ENCODE measurements at places on chromosomes 1 and 21. TPM values are rescaled to one million over a fixed set of nuclear protein-coding genes. Genes with fewer than 3 reads are reported as not detected.

ZNF669 gene
- total RNA-seq: 2.6 TPM

PRKAA2 gene
- total RNA-seq: 0.44 TPM

GRCh38 chr1:156431769-156432668 is 63.0 kb downstream of the RHBG start:
- ATAC-seq: no peak

DNA sequence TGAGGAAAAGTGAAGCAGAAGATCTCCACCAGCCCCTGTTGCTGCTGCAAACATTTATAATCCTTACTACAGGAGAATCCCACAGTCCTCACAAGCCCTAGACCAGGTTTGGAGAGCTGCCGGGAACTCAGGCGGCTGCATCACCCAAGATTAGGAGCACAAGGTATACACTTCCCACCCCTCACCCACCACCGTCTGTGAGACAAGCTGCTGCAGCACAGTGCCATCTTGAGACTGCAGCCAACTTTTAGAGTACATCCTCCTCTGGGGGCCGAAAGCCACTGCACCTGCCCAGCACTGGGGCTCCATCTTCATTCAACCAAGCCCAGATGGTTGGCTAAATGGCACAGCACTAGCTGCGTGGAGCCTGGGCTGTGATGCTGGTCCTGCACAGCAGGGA is 13.8 kb downstream of the OLFML3 start:
- ATAC-seq: no peak

DNA sequence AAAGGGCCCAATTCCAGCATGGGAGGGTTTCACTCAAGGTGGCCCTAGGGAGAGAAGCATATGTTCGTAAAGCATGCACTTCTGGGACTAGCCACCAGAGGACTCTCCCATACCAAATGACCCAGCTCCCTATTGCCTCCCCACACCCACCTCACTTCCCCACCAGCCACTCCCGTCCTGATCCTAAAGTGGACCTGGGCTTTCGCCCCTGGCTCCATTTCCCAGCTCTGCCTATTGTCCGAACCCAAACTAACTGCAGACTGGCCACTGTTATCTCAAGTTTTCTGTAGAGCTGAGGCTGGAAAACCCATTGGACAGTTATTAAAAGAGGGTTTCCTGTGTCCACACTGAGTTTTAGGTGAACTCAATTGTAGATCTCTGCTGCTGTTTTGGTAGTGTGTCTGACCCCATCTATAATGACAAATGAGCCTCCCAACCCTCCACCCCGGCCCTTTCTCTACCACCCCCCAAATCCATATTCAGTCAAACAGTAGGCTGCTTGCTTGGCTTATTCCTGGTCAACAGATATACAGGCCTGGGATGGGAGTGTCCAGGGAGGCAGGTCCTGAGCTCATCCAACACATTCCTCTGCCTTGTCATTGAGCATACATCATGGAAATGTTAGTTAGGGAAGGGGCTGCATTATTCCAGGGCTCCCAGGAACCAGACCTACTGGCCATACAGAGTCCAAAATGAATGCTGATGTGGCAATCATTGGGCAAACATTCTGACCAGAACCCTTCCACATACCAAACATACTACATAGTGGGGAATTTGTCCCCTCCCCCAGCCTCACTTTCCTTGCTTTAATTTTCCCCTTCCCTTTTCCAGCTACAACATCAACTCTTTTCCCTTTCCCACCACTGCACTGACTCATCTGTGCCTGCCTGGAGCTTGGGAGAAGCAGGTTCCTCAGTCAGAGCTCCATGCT is 59.2 kb downstream of the ABCA4 start:
- ATAC-seq: peak; percentile 80

DNA sequence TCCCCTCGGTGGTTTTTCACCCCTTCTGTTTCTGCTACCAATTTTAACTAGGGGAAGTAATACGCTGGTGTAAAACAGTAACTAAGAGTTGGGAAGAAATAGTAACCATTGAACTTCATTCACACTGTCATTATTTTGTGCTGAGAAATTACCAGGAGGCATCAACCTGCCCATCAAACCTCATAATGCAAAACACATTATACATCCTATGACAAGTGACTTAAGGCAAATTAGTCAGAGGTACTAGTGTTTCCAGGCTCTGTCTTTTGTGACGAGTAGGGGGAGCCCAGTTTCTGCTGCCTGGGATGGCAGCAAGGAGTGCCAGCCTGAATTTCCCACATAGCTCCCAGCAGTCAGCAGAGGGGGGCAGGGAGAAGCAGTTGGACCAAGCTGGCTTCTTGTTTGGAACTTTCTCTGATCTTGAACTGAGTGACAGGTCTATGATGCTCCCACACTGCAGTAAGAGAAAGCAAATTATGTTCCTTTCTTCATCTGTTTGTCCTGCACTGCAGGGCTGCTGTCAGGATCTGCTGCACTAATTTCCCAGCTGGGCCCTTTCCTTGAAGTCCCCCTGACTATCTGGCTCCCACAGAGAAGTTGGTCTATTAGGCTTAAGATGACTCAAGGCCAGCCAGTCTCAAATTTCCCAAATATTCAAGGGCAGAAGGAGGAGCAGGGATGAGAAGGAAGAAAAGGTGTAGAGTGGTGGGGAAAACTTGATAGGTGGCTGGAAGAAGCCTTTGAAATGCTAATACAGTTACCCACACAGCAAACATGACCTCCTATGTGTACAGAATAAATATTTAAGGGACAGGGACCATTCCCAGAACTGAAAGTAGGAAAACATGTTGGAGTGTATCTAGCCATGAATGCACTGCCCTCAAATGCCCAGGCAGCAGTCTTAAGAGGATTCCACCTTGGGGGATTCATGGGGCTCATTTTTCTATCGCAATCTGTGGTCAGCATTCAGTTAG is 322.8 kb downstream of the SEC16B start:
- ATAC-seq: no peak

DNA sequence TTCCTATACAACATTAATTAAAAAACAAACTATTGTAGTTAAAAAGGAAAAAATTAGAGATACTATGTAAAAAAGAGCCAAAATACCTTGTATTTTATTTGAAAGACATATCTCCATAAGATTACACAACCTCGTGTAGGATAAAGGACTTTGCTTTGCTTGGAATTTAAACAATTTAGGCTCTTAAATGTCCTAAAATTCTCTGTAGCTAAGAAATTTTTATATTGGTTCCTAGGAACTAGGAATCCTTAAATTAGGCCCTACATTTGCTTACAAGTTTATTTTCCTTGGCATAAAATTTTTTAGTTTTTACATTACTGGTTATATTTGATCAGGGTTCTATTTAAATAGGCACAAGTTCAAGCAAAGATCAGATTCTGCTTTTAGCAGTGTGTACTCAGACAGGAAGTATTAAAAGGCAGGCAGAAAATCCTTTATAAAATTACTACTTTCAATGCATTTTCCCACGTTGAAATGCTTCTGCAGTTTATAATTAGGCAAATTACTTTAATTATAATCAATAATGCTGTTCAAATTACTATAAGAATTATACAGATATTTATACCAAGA is 3.4 kb upstream of the ANGPTL3 start:
- no peak for ATAC-seq

DNA sequence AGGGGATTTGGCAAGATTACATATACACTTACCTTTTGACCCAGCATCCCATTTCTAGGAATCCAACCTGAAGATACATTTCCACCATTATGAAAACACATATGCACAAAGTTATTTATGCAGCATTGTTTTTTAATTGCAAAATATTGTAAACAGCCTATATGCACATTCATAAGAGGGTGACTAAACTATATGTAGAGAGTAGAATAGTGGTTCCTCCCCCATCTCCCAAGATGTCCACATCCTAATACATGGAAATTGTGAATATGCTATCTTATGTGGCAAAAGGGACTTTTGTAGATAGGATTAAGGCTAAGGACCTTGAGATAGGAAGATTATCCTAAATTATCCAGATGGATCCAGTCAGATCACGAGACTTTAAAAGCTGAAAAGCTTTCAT is 91.6 kb downstream of the CLEC20A start:
- no peak for ATAC-seq

All from esophagus mucosa (tissue), 1 donor.